ENCODE measurements at places on chromosomes 2 and 18.
A peak's percentile ranks its signal among the peaks of the same experiment; 100 is the strongest.

DNA sequence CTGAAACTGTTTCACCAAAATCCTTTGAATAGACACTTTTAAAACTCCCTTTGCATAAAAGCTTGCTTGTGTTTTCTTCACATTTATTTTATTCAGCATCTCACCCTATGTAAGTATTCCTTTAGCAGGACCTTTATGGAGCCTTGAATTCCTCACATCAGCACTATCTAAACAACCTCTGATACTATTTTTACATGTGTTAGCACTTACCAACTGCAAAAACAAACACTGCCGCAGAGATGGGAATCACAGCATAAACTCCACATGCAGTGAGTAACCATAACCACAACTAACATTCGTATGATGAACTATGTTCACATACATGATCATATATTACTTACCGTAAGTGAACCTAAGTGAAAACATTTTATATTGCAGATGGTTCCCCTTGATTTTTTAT lies 15.4 kb downstream of the FBXO15 start:
- no peak for DNase-seq

DNA sequence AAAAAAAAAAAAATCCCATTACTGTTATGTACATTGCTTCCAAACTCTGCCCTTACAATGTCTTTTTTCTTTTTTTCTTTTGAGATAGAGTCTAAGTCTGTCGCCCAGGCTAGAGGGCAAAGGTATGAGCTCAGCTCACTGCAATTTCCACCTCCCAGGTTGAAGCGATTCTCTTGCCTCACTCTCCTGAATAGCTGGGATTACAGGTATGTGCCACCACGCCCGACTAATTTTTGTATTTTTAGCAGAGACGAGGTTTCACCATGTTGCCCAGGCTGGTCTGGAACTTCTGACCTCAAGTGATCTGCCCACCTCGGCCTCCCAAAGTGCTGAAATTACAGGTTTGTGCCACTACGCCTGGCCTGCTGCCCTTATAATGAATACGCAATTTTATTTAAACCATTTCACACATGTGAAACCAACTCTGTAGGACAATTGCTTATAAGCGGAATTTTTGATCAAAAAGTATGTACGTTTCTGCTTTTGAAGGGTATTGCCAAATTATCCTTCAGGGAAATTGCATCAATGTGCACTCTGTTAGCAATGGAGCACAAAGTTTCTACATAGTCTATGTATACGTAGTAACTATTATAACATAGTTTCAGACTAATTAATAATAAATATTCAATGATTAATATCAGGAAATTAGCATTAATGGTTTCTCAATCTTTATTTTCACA lies 55.7 kb upstream of the ACTR3 start:
- DNase-seq: no peak

GRCh38 chr18:3861495-3861894 lies 411.5 kb downstream of the TGIF1 start:
- no peak for DNase-seq

- no peak for DNase-seq
These were observed 50.5 kb downstream of the XRCC5 start for GRCh38 chr2:216159646-216160045.

DNA sequence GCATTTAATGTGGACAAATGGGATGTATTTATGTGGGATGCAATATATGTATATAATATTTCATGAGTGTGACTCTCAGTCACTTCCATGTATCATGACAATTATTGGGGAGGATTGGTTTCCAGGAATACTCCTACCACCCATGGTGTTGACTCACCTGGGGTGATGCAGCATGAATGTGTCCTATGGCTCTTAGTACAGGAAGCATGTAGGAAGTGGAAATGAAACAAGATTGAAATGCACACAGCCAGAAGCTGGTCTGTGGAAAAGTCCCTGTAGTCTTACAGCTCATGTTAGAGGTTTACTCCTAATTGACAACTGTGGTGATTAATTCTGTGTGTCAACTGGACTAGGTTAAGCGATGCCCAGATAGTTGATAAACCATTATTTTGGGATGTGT lies 89.3 kb upstream of the HAAO start:
- DNase-seq: no peak

DNA sequence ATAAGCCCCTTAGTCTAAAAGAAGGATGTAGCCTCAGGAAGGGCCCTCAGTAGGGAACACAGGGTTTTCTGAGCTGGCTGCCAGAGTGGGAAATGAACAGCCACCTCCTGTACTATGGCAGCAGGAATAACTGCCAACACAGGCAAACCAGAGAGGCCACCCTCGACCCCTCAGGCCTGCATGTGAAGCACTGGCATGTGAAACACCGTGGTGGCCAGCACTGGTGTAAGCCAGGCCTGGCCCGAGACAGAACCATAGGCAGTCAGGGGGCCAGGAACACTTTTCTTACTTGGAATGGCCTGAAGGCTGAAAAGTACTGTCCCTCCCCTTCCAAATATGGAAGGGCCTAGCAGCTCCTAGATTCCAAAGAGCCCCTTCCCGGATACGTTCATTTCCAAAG lies 28.2 kb downstream of the SFXN5 start:
- no peak for DNase-seq

DNA sequence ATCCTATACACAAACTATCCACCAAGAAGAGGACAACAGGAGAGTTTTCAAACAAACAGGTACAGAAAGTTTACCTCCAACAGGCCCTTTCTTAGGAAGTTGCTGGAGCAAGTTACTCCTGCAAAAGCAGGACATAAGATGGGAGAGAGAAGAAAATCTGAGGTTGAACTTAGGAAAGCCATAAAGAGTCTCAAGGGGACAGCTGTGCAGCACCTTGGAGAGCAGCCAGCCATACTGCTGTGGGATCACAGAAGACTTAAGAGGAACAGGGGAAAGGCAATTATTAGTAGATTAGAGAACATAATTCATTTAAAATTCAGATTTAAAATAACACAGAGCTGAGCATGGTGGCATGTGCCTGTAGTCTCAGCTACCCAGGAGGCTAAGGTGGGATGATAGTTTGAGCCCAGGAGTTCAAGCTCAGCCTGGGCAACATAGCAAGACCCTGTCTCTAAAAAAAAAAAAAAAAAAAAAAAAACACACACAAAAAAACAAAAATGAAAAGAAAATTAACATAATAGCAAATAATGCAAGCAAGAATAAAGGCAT lies 148.1 kb upstream of the SIX3 start:
- no peak for DNase-seq

DNA sequence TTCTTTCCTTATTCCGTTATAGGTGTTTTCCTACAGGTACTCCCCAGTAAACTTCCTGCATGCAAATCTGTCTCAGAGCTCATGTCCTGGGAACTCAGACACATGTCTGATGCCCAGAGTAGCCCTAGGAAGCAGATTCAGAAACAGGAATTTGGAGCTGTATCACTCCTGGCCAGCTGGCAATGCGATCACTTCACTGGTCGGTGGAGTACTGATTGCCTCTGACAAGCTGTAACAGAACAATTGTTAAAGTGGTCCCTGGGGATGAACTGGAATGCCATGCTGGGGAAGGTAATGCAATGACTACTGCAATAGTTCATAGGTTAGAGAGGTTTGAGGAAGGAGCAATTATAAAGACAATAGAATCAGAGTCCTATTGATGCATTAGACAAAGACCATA lies 131.6 kb upstream of the DOCK10 start:
- no peak for DNase-seq

DNA sequence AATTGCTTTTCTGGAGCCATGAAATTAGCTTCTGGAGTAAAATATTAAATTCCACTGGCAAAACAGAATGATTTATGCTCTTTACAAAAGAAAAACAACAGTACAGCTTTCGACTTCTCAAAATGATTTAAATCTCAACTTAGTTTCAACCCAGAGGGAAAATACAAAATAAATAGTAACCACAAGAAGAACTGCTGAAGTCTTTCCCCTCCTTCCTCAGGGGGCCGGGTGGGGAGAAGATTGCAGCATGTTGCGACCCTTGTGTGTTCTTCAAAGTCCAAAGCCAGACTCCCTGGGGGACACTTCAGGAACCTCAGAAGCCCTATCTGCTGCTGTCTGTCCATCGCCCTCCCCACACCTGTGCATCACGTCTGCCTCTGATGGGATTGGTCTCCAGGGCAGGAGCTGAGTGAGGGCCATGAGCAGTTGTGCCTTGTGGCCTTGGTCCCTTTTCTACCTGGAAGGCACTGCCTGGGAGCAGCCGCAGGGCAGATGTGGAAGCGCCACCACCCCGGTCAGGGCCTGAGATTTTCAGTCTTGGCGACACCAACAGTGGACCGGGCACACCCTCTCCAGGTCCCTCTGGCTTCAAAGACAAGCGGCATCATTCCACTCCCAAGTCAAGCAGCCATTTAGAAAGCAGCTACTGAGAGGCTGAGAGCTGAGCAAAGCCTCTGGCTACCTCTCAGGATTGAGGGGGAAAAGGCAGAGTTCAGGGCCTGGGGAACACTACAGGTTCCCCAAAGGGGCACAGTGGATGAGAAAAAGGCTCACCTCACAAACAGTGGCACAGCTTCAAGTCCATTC lies 210.1 kb upstream of the RAB6C start:
- no peak for DNase-seq

GRCh38 chr2:188975497-188976102 lies 1.4 kb downstream of the COL3A1 start:
- no peak for DNase-seq

- no peak for DNase-seq
These were observed 115.0 kb downstream of the THADA start for GRCh38 chr2:43480874-43481273.

GRCh38 chr18:22550366-22550765 lies 132.7 kb upstream of the CTAGE1 start:
- no peak for DNase-seq

DNA sequence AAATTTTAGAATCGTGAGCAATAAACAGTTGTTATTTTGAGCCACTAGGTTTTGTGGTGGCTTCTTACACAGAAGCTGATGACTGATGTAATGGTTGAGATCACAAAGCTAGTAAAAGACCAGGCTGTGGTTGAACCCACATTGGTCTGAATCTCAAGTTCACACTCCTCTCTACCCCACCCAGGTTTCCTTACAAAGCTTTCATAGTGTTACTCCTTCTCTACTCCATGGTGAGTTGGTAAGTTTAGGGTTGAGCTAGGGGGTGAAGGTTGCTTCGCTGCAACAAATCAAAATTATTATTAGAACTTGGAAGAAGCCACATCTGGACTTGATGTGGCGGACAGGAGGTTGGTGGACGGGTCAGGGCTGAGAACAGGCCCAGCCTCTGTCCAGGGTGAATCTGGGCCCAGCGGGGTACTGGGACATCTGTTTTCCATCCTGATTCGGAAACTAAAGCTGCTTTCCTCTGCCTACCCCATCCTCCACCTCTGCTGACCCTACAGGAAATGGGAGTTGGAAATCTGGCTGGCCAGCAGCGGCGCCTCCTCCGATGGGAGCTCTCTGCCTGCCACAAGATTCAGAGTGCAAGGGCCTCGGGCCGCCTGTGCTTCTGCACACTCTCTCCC lies 86.3 kb downstream of the ZFP36L2 start:
- DNase-seq: peak; percentile 52

DNA sequence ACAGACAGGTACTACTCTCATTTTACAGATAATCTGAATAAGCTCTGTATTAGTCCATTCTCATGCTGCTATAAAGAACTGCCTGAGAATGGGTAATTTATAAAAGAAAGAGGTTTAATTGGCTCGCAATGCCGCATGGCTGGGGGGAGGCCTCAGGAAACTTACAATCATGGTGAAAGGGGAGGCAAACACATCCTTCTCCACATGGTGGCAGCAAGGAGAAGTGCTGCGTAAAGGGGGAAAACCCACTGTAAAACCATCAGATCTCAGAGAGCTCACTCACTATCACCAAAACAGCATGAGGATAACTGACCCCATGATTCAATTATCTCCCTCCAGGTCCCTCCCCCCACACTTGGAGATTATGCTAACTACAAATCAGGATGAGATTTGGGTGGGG lies 254.4 kb downstream of the KCNE4 start:
- no peak for DNase-seq

DNA sequence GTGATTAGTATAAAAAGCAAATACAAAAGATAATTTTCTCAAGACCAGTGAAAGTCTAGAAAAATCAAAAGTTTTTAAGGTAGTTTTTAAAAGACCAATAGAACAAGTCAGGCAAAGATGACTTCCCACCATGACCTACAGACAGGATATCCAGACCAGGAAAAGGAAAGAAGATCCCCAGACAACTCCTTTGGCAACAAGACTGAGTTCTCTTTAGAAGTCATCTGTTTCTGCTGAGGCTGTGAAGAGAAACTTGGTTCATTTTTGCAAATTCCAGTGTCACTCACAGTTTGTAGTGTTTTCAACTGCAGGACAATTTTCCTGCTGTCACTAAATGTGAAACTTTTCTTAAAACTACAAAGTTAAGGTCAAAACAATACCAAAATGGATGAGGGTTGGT lies 240.9 kb upstream of the SIX2 start:
- DNase-seq: no peak

DNA sequence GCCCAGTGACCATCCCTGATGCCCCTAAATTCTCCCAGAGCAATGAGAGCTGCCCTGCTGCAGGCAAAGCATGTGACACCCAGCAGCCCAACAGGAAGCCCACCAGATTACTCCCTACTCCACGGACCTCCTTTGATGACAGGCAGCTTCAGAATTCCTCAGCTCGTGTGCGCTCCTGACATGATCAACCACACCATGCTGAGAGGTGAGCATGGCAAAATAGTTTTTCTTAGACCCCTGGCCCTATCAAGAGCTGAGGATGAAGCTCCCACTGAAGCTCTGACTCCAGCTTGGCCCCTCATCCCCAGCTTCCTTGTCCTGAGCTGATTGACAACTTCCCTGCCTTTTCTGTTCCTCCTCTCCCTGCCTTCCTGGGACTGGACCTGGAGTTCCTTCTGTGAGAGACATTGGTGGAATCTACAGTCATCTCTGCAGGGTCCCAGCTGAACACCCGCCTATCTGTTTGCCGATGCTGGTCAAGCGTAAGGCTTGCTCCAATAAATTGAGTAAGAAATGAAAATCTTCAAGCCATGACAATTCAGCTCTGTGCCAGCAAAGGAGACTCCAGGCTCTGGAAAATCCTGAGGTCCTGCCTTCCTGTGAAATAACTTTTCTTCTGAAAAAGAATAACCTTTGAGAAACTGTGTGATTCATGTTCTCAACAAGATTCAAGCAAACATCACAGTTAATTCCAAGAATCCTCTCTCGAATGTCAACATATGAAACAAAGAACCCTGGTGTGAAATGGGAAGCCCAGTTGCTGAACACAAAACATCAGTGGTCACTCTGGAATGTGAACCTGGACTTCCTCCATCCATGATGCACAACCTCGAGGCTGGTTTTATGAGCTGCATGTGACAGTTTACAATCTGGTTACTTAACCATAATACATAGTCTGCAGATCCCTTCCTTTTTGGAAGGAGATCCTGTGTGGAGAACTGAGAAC lies 201.1 kb downstream of the SPP2 start:
- no peak for DNase-seq

GRCh38 chr18:7585276-7585670 lies 18.2 kb downstream of the PTPRM start:
- no peak for DNase-seq

GRCh38 chr2:232963913-232964312 lies 49.1 kb downstream of the NGEF start:
- no peak for DNase-seq

GRCh38 chr2:176109192-176109901 lies 2.3 kb downstream of the HOXD11 start:
- no peak for DNase-seq
